Activated CD8-positive, alpha-beta memory T cell treated with anti-CD3 and anti-CD28 coated beads for 4 hours (primary cell): ENCODE measurements at places on chromosomes 3 and 15.

- DNase-seq = no peak
Observed at GRCh38 chr15:97903971-97904572, 56.4 kb upstream of the ARRDC4 start.

- no peak for DNase-seq
Observed at GRCh38 chr15:38733331-38733730, 168.7 kb upstream of the RASGRP1 start.

DNA sequence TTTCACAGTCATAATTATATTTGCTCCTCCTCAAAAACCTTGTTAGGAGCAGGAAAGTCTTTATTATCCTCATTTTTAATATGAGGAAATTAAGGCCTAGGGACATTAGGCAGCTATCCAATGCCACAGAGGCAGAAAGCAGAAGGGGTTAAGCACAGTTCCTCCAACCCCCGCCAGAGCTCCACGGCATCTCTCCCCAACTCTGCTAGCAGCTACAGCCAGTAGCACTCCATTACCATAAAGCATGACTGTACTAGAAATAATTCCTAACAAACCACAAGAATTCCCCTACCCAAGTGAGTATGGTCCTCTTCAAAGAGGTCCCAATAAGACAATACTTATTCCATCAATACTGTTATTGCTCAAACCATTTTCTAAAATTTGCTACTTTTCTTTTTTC, 9.8 kb downstream of the HEG1 start:
- no peak for DNase-seq

- DNase-seq = no peak
Observed at GRCh38 chr3:174197416-174197815, 661.7 kb upstream of the NAALADL2 start.

DNA sequence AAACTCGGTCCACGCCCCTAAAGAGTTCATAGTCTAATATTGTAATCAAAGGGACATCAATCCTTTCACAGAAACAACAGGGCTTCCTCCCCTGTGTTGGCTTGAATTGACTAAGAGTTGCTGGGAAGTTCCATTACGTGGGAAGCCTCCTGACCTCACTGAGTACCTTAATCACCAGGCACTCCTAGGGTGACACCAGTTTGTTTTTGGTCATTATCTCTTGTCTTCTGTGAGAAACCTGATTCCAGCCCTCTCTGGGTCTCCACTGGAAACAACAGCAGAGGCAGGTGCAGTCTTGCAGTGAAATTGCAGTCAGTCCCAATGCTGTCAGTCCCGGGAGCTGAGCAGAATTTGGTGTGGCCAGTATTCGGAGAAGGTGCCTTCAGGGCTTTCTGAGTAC, 55.4 kb downstream of the BOC start:
- DNase-seq = no peak

DNA sequence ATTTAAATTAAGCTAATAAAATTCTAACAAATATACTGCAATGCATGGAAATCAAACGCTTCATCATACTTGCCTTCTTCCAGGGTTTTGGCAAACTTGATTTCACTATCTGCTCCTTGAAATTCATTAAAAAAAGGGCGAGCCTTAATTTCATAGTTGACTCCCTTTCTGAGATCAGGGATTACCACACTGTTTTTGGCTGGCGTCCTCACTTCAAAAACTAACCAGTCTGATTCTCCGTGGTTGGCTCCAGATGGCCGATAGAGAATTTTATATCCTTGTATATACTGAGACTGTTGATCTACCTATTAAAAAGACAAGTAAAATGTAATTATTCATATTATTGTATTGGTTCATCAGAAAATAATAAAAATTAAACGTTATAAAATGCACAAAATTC, 1106.8 kb downstream of the ROBO1 start:
- no peak for DNase-seq
